ENCODE measurements at places on chromosomes 16 and 17.
A peak's percentile ranks its signal among the peaks of the same experiment; 100 is the strongest.

- DNase-seq = no peak
Measured at GRCh38 chr17:36945140-36945539, 3.6 kb upstream of the AATF start.

- DNase-seq = no peak
Measured at GRCh38 chr16:68889508-68890150, 46.3 kb downstream of the TANGO6 start.

- no peak for DNase-seq
Measured at GRCh38 chr17:41121742-41122141, 2.2 kb downstream of the KRTAP4-12 start.

DNA sequence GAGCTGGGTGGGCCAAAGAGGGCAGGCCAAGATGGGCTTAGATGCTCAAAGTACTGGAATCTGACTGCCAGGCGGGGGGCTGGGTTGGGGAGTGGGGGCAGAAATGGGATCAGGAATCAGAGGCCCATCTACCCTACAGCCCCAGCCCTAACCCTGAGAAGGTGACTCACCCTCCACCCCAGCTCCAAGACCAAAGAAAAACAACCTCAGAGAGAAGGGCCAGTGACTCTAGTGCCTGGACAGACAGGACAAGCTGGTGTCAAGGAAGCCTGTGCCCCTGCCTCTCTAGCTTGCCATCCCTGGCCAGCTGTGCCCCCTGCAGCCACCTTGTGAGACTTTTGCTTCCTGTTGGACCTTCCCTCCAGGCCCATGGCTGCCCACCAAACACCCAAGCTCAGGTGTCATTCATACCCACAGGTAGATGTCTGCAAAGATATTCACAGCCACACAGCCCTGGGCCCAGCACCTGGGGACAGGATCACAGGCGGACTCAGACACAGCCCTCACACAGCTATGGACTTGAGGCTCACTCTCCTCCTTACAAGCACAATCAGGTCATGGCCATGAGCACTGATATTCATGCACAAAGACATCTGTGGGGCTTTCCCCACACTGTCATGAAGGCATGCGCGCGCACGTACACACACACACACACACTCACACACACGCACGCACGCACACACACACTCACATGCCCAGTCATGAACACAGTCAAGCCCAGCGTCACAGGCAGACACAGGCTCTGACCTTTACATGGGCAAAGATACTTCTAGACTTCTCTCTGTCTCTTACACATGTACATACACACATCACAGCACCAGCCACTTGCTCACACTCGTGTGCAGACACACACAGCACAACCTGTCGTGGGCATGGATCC lies 2.8 kb downstream of the WNT3 start:
- no peak for DNase-seq

GRCh38 chr16:62014319-62014923 lies 21.8 kb downstream of the CDH8 start:
- DNase-seq = no peak

DNA sequence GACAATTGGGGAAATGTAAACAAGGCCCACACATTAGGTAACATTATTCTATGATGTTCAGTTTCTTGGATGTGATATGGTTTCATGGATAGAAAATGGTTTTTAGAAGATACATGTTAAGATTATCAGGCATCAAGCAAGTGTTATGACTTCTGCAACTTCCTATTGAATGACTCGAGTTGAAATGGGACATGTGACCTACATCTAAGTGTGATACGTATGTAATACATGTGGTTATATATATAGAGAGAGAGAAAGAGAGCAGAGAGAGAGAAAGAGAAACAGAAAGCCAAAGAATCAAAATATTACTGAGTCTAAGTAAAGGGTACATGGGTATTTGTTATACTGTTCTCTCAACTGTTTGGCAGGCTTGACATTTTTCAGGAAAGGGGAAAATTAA lies 1.7 kb downstream of the TMEM170A start:
- peak; percentile 68 for DNase-seq

GRCh38 chr17:19414396-19415280 lies 3.6 kb downstream of the RNF112 start:
- DNase-seq = no peak

DNA sequence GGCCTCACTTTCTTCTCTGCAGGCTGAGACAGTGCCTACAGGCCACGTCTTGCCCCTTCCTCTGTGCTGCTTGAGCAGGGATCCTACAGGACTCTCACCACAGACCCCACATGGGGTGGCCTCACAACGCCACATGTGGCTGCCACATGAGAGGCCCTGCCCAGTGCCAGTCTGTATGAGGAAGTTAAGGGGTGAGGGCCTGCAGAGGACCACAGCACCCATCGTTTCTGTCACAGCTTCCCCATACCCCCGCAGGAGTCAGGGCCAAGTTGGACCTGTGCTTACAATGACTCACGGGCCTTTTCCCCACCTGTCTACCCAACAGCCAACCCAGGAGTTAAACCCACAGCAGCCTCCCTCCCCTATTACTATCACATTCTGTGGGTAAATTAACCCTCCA lies 2.9 kb upstream of the GSDMB start:
- no peak for DNase-seq

DNA sequence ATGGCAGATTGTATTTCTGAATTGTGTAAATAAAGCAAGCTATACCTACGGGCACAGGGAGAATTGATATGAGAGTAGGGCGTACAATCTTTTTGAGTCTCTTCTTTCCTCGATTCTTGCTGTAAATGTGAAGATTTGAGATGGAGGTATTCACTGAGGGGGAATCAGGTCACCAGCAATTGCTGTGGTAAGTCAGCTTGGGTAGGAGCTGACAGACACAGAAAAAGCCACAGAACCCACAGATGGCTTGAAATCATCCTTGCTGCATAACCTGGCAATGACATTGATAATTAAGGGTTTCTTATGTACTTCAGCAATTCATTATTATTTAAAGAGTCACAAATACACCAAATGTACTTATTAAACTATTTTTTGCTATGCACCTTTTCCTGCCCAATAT lies 164.2 kb downstream of the CNTNAP4 start:
- DNase-seq = no peak

GRCh38 chr17:66406701-66407644 lies 104.6 kb downstream of the PRKCA start:
- no peak for DNase-seq

Measured in RKO (cell line).